Ureter (tissue), 1 donor: ENCODE measurements at places on chromosomes 2 and 18. TPM values are rescaled to one million over a fixed set of nuclear protein-coding genes. Genes with fewer than 3 reads are reported as not detected.

Gene PPP1R1C
- 2.0 TPM for total RNA-seq

DNA sequence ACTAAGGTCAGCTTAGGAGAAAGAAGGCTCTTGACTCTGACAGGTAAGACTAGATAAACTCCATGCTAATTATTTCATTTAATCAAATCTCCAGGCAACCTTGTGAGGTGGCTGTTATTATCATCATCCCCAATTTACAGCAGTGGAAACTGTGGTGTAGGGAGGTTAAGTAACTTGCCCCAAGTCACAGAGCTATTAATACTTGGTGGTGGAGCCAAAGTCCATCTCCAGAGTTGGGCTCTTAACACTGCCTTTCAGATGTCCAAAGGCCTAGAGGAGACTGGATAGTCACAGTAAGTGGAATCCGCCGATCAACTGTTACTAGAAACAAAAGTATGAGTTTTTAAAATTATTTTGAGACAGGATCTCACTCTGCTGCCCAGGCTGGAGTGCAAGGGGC lies 46.6 kb upstream of the SP3 start:
- DNase-seq, result no peak

GRCh38 chr2:12031866-12032265 lies 285.4 kb downstream of the LPIN1 start:
- DNase-seq, result no peak

- DNase-seq, result no peak
Observed at GRCh38 chr2:215032153-215032552, 106.3 kb downstream of the ABCA12 start.

DNA sequence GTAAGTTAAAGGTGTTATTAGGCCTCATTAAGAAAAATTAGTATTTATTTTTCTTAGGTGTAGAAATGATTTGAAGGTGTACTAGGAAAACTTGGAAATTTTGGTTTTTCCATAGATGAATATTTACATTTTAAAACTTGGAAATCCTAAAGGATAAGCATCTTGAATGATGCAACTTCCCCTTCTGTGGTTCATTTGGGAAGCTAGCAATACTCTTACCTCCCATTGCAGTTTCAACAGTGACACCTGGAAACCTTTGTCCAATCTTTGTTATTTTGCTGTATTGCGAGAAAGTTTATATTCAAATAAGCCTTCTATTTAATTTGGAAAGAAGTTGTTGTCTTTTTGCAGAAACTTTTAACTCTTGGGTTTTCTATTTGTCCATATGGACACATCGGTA lies 68.5 kb downstream of the ZEB2 start:
- no peak for DNase-seq
